Left ventricle myocardium inferior (tissue), 1 donor: ENCODE measurements at places on chromosomes 12 and 14. TPM values are rescaled to one million over a fixed set of nuclear protein-coding genes. Genes with fewer than 3 reads are reported as not detected.

MDGA2 gene
- 0.19 TPM for total RNA-seq

DNA sequence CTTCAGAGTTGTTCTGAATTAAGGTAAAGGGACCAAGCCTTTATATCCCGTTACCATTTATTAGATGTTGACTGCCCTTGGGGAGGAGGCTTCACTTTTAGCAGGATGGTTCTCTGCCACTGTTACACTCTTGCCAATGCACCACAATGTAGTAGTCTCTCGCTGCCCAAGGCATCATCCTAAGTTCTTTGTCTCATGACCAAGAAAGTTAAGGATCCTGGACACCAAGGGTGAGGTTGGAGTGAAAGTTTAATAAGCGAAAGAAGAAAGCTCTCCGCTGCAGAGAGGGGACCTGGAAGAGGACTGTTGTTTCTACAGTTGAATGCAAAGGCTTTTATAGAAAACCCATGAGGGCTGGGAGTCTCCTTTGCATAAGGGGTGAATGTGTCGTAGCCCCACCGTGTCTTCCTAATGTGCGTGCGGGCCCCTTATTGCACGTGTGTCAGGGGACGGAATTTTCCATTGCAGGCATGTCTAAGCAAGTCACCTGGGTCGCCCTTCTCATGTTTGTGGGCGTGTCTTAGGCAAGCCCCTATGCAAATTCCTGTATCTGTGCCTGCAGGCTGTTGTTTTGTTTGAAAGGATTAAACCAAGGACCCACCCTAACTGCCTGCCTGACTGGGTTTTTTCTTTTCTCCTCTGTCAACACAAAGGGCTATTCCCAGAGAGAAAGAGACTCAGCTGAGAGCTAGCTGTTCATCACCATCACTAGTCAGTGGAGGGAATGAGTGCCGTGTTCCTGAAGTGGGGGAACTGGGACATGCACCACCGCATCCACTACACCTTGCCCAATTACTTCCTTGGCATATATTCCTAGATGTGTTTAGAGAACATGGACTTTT is 17.6 kb upstream of the RNASE1 start:
- no peak for DNase-seq

GRCh38 chr12:123494124-123494851 is 36.3 kb downstream of the SNRNP35 start:
- DNase-seq = peak; percentile 27

GRCh38 chr12:83210933-83211332 is 524.2 kb downstream of the TMTC2 start:
- no peak for DNase-seq

VCPKMT gene
- total RNA-seq = 4.1 TPM

KRT75 gene
- total RNA-seq = not detected

DNA sequence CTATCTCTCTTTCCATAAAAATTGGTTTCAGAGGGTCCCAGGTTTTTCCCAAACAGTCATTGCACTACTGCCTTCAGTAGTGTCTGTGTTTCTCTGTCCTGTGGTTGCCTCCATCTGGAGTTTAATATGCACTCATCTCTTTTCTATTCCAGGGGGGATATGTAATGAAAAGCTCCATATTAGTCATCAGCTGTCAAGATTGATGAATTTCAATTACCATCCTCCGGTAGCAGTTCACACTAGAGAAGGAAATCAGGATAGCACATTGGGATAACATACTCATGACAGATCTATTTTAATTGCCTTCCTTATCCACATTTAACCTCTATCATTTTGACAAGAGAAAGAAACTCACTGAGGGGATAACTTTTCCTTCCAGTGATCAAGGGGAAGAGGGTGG is 589.0 kb upstream of the SEL1L start:
- DNase-seq = no peak

RIPK3 gene
- 3.6 TPM for total RNA-seq
